Posterior cingulate gyrus (tissue), 11 donors: ENCODE measurements at places on chromosomes 7 and 10.

DNA sequence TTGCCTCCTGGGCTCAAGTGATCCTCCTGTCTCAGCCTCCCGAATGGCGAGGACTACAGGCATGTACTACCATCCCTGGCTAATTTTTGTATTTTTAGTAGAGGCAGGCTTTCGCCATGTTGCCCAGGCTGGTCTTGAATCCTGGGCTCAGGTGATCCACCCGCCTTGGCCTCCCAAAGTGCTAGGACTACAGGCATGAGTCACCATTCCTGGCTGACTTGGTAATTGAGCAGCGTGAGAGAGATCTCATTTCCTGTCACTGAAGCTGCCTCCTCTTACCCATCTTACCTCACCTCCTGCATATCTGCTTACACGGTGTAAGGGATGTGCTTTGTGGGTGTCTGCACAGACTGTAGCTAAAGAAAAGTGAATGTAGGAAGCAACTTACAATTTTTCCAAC is 9.7 kb downstream of the IFIT3 start:
- DNase-seq: no peak

DNA sequence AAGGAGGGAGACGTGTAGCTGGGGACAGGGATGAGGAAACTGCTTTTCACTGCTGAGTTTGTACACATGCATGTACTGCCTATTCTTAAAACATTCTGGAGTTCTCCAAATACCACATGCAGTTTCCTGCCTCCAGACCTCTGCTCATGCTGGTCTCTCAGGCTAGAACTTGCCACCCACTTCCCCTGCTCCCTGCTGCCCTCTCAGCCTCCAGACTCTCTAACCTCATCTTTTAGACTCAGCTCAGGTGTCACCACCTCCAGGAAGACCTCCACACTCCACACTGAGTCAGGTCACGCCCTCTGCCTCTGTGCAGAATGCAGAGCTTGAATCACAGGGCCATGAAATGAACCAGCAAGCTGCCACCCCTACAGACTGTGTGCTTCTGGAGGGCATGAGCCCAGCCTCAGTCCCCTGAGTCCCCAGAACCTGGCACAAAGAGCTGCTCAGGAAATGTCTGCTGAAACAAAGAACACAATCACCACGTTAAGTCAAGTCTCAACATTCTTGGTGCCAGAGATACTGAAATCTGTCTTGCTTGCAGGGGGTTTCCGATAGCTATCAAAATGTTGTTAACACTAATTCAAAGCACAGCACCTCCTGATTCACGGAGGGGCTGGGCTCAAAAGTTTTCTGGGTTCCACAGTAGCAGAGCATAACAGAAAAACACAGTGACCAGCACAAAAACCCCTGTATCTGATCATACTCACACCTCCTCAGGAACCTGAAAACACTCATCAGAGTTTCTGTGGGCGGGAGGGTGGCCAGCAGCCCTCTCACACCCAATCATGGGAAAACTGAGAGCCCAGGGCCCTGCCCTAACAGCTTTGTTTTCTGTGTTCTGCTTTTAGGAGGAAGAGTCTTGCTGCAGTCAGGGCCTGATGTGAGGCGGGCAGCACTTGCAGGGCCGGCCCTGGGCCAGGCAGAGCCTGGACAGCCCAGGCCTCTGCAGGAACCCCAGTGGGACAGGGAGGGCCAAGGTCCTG is 21.1 kb downstream of the FAM53B start:
- DNase-seq: no peak

- DNase-seq: no peak
Measured at GRCh38 chr10:44383749-44384600, 922 bp downstream of the CXCL12 start.

- DNase-seq: no peak
Measured at GRCh38 chr7:66301737-66302136, 96.6 kb downstream of the TPST1 start.

GRCh38 chr10:69787681-69788080 is 14.0 kb upstream of the COL13A1 start:
- no peak for DNase-seq

GRCh38 chr10:22453948-22454591 is 108.8 kb downstream of the SPAG6 start:
- DNase-seq: no peak

DNA sequence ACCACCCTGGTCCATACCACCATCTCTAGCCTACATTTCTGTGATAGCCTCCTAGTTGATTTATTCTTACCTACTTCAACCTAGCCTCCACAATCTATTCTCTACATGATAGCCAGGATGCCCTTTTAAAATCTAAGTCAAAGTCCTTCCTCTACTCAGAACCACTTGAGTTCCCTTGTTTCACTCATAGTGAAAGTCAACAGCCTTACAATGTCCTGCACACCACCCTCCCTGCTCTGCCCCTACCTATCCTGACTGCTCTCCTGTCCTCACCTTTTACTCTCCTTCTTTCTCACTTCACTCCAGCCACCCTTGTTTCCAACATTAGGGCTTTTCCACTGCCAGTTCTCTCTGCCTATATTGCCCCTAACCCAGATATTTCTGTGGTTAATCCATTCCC is 146.7 kb downstream of the GRM3 start:
- DNase-seq: no peak

DNA sequence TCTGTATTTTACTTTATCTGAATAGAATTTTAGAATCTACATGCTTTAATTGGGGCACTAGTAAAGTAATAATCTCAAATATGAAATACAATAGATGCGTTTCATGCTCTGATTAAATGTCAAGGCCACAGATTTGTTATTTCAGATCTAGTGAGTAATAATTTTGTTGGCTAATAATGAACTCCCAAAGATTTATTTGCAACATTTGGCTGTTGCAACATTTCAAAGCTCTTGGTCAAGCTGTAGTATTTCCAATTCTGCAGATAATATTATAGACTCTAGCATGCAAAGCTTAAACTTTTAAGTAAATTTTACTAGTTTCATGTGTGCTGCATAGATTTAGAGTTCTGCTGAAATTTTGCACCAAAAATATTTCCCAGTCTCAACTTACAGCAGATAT is 16.7 kb downstream of the LRRN3 start:
- DNase-seq: no peak

- no peak for DNase-seq
Measured at GRCh38 chr10:110141871-110142635, 65.4 kb upstream of the MXI1 start.

GRCh38 chr7:107743567-107744344 is at the start of gene CBLL1:
CBLL1 (plus strand) TSS chr7:107744142; CDS start chr7:107744164, 22 bp downstream.
- DNase-seq: peak; percentile 99

DNA sequence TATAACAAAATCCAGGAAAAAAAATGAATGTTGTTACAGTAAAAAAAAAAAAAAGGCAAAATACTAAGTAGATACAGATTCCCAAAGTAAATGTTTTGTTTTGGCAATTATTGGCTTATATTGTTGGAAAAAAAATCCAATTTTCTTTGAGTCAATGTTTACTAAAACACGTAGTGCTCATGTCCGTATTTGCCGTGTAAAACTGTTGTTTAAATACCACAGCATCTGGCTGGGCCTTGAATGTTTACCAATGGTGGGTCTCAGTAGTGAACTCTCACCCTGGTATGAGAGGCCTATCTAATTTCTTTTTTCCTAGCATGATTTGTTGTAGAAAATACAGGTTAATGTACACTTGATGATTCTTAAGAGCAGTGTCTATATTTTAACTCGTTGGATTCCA is 41.4 kb upstream of the SLC26A5 start:
- no peak for DNase-seq

- peak; percentile 71 for DNase-seq
Measured at GRCh38 chr10:74150204-74150989, at the start of gene AP3M1. AP3M1 (minus strand) TSS chr10:74150828; CDS start chr10:74138379, 12,449 bp downstream.

DNA sequence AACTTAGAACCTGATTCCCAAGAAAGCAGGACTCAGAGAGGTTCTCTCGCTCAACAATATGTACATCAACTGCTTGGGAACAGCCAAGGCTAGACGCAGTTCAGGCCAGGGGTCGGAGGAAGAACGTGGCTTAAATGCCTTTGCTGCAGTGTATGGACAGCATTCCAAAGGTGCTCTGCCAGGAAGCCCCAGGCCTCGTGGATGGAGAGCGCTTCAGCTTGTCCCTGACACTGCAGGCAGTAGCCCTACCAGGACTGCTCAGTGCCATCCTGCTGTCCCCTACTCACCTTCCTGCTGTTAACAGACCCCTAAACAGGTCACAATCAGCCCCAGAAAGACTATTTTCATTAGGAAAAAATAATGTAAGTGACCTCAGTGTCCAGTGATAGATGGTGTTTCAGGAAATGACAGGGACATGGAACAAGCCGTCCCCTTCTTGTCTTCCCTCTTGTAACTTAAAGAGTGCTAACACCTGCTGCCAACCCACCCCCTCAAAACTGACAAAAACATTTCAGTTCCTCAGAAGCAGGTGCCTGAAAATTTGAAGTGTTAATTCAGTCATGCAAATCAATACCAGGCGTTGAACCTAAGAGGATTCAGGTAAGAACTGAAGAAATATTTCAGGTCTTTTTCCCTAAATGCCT is 16.5 kb downstream of the CREB3L2 start:
- no peak for DNase-seq

DNA sequence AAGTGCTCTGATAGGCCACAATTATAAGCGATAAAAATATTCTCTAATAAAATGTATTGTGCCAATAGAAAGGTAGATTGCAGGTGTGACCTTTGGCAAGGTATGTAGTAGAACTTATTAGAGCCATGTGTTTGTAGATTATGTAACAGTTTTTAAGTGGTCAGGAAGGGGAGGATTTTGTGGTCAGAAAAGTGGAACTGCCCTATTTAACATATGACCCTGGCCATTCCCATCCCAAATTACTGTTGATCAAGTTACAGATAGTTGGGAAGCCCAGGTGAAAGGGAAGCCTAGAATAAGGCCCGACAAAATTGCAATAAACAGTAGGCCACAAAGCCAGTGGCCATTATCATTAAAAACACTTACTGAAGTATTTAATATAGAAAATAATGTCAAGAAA is 89.2 kb downstream of the SPAG6 start:
- DNase-seq: no peak

DNA sequence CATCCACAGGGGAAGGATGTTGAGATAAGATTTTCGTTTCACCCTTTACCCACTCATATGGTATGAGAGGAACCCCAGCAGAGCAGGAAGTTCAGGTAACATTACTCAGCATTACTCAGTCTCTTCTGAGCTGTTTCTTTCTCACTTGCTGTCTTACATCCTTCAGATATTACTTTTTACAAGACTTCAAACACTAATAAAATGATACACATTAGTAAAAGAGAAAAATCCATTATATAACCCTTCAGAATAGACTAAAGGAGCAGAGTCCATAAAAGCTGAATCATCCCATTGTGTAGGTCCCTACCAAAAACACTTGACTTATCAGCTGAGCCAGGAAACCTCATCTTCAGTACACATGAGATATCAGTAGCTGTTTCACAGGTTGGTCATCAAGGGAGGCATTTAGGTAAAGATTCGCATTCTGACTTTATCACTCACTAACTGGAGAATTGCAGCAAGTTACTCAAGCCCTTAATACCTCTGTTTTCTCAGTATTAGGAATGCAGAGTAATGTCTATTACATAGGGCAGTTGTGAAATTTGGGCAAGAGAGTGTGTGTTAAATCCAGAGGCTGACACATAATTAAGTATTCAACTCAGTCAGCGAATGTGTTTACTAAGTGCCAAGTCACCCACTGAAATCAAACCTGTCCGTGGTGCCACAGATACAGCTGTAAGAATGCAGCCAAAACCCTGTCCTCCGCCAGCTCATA is 44.7 kb downstream of the KLF6 start:
- no peak for DNase-seq

DNA sequence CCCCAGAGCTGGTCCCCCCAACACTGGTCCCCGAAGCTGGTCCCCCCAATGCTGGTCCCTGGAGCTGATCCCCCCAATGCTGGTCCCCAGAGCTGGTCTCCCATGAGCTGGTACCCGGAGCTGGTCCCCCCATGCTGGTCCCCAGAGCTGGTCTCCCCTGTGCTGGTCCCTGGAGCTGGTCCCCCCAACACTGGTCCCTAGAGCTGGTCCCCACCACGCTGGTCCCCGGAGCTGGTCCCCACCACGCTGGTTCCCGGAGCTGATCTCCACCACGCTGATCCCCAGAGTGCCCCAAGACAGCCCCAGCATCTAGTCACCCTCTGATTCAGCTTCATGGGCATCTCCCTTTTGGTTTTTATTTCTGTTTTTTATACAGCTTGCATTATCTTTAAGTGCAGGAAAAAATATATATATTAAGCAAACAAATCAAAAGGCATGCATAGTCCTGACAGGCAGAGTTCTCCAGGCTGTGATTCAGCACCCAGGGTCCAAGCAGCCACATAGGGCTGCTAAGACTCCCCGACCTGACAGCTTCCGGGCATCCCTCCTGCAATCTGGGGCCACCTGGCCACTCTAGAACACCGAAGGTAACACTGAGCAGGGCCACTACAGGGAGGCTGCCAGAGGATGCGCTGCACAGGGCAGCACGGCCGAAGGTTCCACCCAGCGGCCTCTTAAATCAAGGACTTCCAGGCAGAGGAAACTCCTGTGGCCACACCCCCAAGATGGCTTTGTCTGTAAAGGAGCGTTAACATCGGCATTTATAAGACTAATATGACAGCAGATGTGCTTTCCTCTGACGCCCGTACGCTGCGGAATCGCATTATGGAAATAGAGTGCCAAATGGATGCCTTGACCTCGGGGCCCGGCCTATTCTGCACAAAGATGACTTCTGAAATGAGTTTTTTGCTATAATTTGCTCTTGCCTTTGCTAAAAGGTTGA is 215.0 kb downstream of the PTPRN2 start:
- DNase-seq: no peak
